Stimulated activated CD4-positive, alpha-beta T cell treated with anti-CD3 and anti-CD28 coated beads, Interleukin-4, amount 100 ng/mL, for 4 hours (primary cell): ENCODE measurements at places on chromosomes 12 and 14.

GRCh38 chr14:75165586-75166391 is 10.6 kb downstream of the TMED10 start:
- no peak for DNase-seq

- no peak for DNase-seq
These were observed 84.4 kb upstream of the ETV6 start for GRCh38 chr12:11564984-11565651.

GRCh38 chr12:57477710-57478681 is 1.7 kb downstream of the ARHGAP9 start:
- DNase-seq = peak; percentile 62

DNA sequence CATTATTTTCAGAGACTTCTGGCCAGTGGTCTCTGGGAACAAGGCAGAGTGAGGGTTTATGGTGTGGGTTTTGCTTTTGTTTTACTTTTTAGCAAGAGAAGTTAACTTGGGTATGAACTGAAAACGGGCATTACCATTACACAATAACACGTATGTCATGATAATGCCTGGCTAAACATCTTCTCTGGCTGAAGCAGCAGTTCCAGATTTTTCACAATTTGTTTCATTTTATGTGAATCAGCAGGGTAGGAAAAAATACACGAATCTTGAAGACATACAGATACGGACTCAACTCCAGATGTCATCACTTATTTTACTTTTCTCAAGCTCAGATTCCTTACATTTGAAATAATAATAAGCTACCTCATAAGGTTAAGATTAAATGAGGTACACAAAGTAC is 2.5 kb upstream of the PCNX4 start:
- DNase-seq = no peak

DNA sequence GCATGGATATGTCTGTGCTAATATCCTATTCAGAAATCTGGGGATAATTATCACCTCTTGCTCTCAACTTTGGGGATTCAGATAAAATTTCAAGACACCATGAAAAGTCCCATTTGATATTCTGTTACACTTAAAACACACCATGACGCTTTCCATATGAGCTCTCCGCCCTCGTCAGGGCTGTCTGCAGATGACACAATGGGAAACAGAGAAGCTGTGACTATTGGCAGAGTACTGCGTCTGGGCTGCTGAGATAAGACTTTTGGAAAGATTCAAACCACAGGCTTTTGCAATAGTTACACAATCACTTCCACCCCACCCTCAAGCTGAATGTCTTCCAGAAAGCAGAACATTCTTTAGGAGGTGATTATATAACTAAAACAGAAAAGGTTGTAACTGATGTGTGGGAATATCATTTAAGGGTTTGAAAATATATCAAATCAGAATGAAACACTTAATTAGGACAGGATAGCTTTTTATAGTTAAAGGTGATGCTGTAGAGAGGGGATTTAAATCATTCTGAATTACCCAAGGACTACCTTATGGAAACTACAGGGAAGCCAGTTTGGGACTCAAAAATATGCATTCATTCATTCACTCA is 75.3 kb upstream of the TMPO start:
- DNase-seq = no peak

GRCh38 chr14:51293149-51293911 is 53.3 kb downstream of the TMX1 start:
- no peak for DNase-seq

GRCh38 chr14:30419037-30419436 is 139.9 kb upstream of the G2E3 start:
- DNase-seq = no peak

DNA sequence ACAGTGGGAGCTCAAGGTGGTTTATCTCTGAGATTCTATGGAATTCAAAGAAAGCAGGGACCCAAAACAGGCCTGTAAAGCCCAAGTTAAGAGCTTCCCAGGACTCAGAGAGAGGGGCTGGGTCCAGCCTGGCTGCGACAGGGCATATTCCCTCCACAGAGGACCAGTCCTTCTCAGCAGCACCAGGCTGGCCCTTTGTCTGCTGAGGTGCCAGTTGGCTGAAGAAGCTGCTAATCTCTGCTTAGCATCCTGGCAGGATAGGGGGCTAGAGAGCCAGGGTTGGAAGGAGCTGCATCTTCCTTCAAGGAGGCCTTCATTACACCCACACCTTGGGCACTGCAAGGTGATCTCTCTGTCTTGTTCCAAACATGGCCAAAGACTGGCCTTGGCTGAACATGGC is 68.3 kb upstream of the TUNAR start:
- no peak for DNase-seq

GRCh38 chr14:85596562-85596961 is 66.6 kb downstream of the FLRT2 start:
- DNase-seq = no peak

DNA sequence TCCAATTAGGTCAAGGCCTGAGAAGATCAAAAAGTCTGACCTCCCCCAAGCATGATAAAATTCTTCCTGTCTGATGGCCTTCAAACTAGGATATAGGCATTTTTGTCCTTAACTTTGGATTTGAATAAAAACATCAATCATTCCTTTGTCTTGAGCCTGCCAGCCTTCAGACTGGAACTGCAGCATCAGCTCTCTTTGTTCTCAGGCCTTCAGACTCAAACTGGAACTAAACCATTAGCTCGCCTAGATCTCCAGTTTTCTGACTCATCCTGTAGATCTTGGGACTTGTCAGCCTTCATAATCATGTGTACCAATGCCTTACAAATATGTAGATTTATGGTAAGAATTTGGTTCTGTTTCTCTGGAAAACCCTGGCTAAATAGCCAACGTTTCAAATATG is 721.7 kb downstream of the GALC start:
- DNase-seq = no peak

- DNase-seq = peak; percentile 56
These were observed 2.1 kb upstream of the UBC start for GRCh38 chr12:124916374-124917134.

DNA sequence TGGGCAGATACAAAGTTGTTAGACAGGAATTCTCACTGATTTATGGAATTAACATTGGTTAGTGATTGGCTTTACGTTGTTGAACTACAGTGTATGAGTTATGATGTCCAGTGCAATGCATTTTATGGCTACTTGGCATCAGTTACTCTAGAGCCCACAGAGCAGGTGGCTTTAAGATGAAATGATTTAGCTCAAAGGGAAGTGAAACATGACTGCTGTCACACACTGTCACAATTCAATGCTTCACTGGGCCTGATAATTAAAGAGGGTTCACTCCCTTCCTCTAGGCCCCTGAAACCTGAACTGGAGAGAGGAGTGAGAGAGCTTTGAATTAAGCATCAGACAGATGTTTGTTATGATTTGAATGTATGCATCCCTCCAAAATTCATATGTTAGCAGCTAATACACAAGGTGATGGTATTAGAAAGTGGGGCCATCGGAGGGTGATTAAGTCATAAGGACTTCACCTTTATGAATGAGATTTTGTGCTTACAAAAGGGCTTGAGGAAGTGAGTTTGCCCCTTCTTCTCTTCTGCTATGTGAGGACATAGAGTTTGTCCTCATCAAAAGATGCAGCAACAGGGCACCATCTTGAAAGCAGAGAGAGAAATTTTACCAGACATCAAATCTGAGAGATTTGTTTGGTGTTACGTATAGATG is 175.8 kb upstream of the GRIN2B start:
- no peak for DNase-seq

GRCh38 chr12:40515041-40515816 is 177.0 kb upstream of the CNTN1 start:
- no peak for DNase-seq

GRCh38 chr14:98912655-98913054 is 359.3 kb downstream of the BCL11B start:
- DNase-seq = no peak

DNA sequence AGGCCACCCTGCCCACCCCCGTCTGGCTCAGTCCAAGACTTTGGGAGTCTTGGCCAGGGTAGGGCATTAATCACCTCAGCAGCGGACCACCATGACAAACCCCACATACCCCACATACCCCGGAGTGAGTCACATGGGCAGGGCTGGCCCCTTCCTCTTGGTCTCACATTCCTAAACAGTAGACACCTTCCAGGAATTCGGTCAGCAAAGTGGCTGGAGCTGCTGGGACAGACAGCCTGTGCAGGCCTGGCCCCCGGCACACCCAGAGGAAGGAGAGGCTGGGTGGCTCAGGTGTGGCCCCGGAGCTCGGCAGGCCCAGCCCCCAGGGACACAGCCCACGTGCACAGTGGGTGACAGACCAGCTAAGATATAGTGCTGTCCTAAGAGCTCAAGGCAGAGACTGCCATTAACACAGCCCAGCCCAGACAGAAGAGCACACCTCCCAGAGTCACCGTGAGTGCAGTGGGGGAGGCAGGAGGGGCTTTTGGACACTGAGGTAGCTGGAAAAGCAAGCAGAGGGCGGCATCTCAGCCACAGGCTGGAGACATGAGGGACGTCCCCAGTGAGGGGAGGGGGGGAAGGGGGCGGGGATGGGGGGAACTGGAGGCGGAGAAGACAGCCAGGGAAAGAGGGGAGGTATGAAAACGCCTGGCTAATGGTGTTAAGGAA is 24.0 kb downstream of the CCDC85C start:
- DNase-seq = no peak

DNA sequence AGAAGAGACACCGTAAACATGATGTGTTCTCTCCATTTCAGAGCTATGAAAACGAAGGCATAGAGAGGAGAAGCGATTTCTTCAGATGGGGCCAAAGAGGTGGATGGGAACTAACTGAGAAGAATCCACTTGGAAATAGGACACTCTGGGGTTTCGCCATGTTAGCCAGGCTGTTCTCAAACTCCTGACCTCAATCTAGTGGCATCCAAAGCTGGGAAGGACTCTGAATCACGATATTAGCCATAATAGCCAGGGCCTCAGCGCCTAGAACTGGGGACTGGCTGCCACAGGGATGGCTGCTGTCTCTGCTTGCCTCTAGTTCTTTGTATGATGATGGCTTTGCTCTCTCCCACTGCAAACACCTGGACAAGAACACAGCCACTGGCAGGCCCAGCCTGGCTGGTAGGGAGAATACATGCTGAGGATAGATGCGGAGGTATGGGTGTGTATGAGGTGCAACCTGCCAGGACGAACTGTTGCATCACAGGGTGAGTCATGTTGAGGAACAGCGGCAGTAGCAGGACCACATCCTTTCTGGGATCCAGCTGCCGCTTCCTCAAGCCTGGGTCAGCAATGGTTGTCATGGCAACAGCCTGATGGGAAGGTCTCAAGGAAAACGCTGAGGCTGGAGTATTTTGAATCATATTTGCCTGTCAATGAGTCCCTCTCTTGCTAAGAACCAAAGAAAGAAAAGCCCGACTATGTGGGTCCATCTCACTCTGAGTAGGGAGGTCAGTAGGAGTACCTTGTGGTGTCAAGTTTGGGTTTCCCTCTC is 31.1 kb downstream of the CCDC177 start:
- DNase-seq = no peak

DNA sequence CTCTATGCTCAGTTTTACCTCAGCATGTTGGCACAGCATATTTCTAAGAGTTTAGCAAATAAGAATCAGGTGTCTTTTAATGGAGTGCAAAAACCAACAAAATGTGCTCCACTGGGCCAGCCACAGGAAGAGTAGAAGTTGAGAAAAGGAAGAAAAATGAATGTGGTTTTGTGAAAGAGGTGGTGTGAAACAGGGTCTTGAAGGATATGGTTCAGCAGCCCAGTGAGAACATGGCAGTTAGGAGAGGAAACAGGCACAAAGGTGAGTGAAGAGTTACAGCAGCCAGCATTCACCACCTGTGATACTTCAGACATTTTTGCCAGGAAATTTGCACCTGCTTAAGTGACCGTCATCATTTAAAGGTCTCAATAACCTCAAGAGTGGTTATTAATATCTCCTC is 2.4 kb downstream of the STAB2 start:
- no peak for DNase-seq

DNA sequence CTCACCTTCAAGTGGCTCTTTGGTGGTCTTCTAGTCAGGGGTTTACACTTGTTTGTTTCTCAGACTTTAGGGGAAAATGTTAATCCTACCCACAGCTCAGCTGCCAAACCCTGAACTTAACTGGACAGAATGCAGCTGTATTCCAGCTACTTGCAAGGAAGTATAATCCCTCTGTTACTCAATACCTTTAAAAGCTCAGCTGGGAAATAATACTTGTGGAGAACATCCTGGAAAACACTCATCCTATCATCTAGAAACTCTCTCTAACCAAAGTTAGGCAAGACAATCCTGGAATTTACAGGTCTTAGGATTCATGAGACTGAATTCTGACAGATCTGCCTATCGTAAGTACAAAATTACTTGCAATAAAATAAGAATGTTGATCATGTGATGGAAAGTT is 404.1 kb downstream of the ADAMTS20 start:
- no peak for DNase-seq

- DNase-seq = no peak
These were observed 7.9 kb downstream of the DYNC1H1 start for GRCh38 chr14:101972126-101972866.

DNA sequence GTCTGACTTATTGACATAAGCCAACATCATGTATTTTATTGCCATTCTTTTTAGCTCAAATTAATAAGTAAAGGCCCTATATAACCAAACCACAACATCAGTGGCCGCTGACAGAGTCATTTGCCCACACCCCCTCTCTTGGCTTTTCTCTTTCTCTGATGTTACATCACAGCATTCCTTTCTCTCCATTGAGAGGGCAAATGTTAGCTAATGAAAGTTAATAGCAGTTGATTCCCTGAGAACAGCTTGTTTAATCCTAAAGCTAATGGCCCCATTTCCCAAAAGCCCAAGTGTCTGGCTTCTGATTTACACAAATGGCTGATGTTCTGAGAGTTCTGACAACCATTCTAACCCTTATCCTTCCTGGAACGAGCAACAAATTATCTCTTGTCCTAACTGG is 308.8 kb downstream of the SNAPC1 start:
- no peak for DNase-seq

DNA sequence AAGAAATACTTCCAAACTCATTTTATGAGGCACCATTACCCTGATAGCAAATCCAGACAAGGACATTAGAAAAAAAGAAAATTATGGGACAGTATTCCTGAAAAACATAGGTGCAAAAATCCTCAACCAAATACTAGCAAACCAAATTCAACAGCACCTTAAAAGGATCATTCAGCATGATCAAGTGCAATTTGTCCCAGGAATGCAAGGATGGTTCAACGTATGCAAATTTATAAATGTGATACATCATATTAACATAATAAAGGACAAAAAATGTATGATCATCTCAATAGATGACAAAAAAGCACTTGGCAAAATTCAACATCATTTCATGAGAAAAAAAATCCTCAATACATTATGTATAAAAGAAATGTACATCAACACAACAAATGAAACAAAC is 162.9 kb downstream of the DUSP6 start:
- no peak for DNase-seq
